Esophagus muscularis mucosa (tissue), 4 donors: ENCODE measurements at places on chromosomes 2 and 18. TPM values are rescaled to one million over a fixed set of nuclear protein-coding genes. Genes with fewer than 3 reads are reported as not detected.

DNA sequence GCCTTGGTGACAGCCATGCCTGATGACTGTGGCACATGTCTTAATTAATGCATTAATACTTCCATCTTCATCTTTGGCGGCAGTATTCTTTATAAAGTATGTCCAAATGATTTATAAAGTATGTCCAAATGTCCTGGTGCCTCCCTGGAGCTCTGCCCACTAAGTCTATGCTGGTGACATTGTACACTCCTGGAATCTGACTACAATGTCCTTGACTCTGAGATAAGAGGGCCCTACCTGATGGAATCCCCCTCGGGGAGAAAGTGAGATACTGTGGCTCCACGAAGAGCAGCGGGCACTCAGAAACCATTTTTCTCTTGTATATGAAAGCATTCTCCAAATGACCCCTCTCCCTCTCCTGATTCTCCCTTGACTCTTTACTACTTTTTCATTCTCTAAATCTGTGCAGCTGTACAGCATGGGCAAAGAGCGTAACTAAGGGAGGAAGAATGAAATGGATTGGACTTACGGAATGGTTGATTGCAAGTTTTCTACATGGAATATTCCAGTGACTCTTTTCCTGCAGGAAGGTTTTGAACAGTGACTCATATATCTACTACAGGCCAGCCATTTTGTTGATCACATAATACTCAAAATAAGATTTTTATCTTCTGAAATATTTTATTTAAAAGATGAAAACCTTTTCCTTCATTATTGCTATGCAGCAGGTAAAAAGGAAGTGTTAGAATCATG lies 17.3 kb downstream of the RAB12 start:
- DNase-seq, result no peak

GRCh38 chr18:38445804-38446145 lies 880.2 kb upstream of the CELF4 start:
- no peak for DNase-seq

The GPAT2 gene
- 8.4 TPM for total RNA-seq

GRCh38 chr2:44897406-44897805 lies 44.1 kb upstream of the SIX3 start:
- DNase-seq, result no peak

GRCh38 chr2:86143307-86143706 lies 37.3 kb downstream of the PTCD3 start:
- DNase-seq, result no peak

The ZNF521 gene
- total RNA-seq, result 15.6 TPM
